ENCODE measurements at places on chromosomes 3 and 15.

GRCh38 chr15:53536479-53537120 lies 222.9 kb downstream of the WDR72 start:
- DNase-seq: no peak

DNA sequence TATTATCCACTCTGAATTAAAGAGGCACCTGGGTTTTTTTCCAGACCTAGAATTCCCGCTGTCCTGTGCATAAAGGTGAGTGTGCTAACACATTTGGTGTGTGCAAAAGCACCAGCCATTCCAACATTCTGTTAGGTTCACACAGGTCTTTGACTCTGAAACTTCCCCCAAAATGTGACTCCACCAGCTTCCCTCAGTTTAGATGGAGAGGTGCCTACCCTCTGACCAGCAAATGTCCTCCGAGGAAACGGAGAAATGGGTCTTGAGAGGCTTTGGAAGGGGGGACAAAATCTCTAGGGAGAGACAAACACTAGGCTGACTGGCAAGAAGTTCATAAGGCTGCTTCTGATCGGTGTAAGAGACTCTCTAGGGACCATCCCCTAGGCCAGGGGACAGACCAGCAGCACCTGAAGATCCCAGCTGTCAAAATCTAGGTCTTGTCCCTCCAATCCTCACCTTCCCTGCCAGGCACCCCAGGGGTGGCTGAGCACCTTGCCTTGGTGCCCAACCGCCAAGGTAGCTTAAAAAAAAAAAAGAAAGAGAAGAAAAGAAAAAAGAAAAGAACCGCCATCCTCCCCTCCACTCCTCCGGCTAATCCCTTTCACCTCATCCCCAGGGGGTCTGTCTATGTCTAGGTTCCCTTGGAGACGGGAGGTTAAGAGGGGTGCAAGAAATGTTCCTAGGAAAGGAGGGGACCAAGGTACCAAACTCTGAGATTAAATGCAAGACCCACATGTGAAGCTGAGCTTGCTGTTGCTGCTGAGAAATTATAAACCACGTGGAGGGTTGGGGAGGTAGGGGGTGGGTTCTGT lies 2.0 kb upstream of the MECOM start:
- DNase-seq: no peak

DNA sequence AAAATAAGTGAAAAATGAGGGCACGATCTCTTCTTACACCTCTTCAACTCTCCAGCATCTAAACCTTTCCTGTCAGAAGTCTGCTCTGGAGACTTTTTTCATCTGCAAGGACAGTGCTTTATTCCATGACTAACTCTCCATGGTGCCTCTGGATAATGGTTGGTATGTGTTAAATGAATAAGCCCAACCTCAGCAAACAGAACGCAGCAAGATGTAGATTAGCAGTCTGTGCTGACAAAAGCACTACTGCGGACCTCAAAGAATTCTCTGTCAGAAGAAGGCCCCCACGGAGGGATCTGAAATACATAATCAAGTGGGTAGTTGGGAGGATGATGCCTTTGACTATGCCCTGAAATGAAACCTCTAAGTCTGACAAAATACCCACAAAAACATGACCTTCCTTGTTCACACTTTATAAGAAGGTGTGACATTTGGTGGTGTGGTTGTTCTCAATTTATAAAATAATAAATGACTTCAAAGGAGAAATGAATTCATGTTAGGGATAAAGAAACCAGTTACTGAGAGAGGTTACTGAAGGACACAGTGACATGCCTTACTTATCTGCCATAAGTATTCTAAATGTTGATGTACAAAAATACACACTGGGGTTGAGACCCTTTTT lies 43.2 kb upstream of the ADCY5 start:
- no peak for DNase-seq

DNA sequence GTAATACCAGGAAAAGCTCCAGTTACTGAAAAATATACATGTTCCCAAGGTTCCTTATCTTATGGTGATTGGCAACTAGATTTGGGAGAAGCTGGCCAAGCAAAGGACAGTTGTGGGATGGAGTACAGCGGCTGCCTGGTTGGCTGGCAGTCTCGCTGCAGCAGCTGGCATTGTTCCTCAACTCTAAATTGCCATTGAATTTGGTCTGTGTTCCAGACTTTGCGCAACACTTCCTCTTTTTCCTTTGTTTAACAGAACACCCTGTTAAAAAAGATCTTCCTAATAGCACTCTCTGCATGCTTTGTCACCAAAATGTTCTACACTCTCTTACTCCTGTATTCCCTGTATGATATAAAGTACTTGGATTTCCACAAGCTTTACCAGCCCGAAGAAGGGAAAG lies 420.6 kb upstream of the RBMS3 start:
- peak; percentile 18 for DNase-seq

DNA sequence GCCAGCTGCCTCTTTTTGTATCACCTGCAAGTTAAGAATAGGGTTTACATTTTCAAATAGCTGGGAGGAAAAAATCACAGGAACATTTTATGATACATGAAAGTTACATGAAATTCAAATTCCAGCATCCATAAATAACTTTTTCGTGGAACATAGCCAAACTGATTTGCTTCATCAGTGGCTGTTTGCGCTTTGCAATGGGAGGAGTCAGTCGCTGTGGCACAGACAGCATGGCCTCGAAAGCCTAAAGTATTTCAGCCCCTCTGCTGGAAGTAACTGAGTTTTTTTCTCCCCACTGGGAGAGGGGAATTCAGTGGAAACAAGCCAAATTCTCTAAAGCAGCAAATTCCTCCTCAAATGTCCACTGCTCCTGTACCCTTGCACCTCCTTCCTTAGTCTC lies 271.9 kb downstream of the SUCLG2 start:
- no peak for DNase-seq

- DNase-seq: no peak
Measured at GRCh38 chr3:30256474-30256873, 349.9 kb upstream of the TGFBR2 start.

DNA sequence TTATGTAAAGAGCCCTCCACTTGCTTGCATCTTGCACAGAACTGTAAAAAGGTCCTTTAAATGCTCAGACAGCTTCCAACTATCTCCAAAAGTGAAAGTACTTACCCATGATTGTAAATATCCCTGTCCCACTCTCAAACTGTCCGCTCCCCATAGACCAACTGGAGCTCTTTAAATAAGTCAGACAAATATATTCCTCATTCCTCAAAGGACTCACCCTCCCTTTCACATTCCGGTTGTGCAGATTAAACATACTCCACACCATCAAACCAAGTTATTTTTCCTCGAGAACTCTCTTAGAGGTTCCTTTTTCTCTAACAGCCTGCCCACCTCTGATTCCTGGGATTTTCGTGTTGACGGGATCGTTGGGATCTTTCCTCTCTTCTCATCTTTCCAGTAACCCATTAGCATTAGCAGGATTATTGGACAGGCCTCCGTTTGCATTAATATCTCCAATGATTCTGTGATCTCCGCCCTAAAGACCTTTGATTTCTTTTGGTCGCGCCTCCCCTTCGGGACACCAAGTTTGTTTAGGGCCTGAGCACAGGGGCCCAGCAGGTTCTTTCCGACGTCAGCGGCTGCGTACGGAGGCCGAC lies 763 bp downstream of the GOLGB1 start:
- DNase-seq: no peak

DNA sequence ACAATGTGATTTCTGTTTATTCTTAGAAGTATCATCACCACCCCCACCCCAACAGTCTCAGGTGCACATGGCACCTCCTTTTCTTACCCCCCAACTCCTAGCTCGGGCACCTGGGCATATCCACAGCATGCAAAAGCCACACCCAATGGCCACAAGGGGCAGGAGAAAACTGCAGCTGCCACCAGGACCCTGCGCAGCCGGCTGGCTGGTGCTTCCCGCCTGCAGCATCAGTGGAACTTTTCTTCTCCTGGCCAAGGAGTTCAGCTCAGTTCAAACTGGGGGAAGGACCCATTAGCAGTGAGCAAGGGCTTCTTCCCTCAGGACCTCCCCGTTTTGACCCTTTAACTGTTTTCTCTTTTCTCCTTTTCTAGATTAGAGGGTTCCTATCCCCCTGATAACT lies 44.8 kb downstream of the TM4SF18 start:
- no peak for DNase-seq

DNA sequence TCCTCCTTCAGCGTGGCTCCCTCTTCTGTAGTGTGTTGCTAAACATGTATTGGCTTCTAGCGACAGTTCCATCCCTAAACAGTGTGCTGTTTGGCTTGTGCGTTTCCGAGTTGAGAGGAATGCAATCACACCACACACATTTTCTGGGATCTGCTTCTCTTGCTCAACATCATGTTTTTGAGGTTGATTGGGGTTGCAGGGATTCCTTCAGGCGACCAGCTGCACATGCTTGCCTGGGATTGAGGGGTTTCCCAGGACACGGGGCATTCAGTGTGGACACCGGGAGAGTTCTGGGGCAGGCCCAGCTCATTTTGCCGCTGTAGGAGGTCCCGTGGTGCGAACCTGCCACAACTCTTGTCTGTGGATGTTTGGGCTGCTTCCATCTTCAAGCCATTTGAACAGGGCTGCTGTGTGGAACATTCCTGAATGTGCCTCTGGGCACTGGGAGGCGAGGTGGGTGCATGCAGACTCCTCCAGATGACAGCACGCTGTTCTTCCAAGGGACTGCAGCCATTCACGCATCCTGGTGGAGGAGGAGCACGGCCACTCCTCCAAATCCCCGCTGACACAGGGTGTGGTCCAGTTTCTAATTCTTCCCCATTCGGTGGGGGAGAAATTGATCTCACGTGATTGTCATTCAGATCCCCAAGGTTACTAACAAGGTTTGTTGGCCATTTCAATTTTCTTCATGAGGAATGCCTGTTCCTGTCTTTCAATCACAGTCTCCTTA lies 82.8 kb downstream of the PLXNA1 start:
- DNase-seq: no peak

DNA sequence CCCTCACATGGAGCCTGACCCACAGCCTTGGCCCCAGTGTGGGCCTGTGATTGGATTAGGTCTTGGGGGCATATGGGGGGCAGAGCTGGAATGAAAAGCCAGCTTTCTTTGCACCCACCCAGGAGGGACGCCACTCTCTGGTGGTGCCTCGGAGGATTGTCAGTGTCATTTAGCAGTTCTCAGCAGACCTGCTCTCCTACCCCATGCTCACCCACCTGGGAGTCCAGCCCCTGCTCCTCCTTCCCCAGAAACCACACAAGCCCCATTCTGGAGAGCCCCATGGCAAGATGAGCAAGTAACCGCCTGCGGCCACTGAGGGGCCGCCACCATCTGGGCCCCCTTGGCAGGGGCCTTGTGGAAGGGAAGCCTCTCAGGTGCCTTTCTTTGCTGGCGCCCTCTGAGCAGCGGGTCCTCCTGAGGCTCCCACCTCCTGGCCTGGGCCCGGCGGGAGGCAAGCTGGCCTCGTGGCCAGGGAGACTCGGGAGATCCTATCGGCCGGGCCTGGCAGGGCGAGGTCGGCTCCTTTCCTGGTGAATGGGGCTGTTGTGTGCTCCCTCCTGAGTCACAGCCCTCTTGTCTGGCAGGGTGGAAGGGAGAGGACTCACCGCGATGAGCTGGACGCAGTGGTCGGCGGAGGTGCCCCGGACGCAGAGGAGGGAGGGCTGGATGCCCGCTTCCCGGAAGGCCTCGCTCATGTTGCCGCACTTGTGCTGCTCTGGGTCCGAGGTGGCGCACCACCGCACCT lies 2.3 kb downstream of the MELTF start:
- no peak for DNase-seq

GRCh38 chr15:75107908-75108838 lies 84.8 kb downstream of the PPCDC start:
- DNase-seq: no peak

DNA sequence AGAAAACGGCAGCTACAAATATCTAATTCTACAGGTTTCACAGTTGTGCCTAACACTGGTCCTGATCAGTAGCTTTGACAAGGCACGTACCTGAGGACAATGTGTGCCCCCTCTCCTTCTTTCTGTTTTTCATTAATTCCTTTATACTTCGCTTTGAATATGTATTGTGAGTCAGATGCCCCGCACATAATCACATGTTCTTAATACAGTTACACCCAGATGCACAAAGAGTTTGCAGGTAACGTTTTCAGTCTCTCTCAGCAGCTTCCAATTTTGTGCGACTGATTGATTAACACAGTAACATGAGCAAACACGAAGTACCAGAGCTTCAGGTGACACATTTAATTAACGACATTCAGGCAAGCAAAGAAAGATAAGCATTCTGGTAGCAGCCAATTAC lies 209.8 kb upstream of the ZPLD1 start:
- DNase-seq: no peak

DNA sequence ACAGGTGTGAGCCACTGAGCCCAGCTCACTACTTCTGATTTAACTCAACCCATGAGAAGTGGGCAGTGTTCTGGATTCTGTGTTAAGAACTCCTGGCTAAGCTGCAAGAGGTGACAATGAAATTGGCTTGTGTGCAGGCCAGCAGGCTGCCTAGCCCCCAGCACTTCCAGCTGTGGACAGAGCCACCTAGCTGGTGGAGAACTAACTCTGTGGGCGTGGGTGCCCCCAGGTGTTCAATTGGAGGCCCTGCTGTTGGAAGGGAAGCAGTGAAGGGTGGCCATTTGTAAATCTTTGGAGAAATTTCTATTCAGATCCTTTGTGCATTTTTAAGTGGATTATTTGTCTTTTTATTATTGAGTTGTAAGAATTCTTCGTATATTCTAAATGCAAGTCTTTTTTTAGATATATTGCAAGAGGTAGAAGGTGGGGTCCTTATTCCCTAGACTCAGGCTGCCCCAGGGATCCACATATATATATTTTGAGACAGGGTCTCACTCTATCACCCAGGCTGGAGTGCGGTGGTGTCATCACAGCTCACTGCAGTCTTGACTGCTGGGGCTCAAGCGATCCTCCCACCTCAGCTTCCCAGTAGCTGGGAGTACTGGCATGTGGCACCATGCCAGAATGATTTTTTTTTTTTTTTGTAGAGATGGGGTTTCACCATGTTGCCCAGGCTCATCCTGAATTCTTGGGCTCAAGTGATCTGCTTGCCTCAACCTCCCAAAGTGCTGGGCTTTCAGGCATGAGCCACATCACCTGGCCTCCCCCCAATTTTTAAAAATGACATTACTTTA lies 7.2 kb upstream of the SCAMP5 start:
- no peak for DNase-seq

- no peak for DNase-seq
Measured at GRCh38 chr3:185979721-185980121, 41.9 kb upstream of the TRA2B start.

- DNase-seq: no peak
Measured at GRCh38 chr3:193836918-193837317, 243.9 kb downstream of the OPA1 start.

- DNase-seq: no peak
Measured at GRCh38 chr3:136414476-136414875, 164.3 kb downstream of the PCCB start.

GRCh38 chr15:63800241-63800640 lies 33.5 kb downstream of the HERC1 start:
- DNase-seq: no peak

DNA sequence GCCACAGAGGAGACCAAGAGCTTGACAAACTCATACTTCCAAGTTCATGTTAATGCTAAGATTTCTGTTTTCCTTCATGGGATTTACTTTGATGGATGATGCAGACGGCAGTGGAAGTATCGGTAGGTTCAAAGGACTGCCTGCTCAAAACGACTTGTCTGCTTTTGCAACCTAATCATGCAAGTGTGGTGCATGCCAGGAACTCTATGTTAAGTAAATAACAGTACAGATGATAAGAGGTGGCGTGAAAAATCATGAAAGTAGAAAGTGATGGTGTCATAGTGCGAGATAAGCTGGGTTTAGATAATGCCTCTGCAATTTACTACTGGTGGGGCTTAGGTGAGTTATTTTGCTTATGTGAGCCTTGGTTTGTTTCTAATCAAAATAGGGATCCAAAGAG lies 14.7 kb upstream of the LMCD1 start:
- DNase-seq: peak; percentile 53
